ENCODE measurements at places on chromosomes 4 and X.

- DNase-seq: no peak
These were observed 180.5 kb upstream of the RBPJ start for GRCh38 chr4:26140150-26140898.

DNA sequence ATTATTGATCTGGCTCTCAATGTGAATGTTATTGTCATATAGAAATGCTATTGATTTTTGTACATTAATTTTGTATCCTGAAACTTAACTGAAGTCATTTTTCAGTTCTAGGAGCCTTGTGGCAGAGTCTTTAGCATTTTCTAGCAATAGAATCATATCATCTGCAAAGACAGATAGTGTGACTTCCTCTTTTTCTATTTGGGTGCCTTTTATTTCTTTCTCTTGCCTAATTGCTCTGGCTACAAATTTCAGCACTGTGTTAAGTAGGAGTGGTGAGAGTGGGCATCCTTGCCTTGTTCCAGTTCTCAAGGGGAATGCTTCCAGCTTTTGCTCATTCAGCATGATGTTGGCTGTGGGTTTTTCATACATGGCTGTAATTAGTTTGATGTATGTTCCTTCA is 102.7 kb downstream of the SH3BGRL start:
- DNase-seq: no peak

DNA sequence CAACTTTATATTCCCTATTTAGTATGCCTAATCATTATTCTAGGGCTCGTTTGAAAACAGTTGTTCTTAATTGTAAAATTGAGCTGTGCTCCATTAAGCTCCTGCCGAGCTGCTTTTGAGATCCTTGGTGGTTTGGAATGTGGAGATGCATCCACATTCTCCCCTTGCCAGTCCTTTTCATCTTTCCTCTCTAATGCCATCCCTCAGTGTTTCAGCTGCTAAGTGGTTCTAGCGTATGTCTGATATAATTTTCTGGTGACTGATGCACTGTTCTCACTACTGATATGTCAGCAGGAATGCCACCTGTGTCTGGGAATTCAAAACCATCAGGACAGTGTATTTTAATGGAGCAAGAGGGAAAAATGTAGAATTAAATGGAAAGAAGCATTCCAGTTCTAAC is 1085.0 kb downstream of the CCSER1 start:
- no peak for DNase-seq

GRCh38 chr4:3353752-3354454 is 61.1 kb downstream of the RGS12 start:
- DNase-seq: no peak

- DNase-seq: no peak
These were observed 82.8 kb downstream of the CHIC2 start for GRCh38 chr4:53981567-53981966.

GRCh38 chrX:101385026-101385684 is 836 bp downstream of the BTK start:
- no peak for DNase-seq

DNA sequence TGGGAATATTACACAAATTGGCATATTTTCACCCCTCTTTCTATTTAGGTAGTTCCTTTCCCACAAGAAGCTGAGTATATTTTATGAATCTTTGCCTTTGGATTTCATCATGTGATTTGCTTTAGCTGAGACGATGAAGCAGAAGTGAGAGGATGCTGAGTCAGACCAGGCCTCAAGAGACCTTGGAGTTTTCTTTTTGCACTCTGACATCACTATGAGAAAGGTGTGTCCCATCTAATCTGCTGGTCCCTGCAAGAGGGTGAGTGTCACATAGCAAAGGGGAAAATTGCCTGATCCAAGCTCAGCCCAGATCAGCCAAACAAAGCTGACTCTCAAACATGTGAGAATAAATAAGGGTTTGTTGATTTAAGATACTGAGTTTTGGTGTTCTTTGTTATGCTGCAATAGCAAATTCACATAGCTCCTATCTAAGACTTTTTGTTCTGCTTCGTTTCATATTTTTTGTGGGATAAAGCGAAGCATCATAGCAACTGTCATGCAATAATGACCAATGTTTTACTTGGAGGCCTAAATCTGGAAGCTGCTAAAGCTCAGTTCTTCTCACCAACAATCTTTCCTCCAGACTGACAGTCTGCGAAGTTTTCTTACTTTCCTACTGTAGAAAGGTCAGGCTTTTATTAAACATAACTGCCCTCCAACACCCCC is 176.9 kb downstream of the PDHA2 start:
- DNase-seq: no peak

DNA sequence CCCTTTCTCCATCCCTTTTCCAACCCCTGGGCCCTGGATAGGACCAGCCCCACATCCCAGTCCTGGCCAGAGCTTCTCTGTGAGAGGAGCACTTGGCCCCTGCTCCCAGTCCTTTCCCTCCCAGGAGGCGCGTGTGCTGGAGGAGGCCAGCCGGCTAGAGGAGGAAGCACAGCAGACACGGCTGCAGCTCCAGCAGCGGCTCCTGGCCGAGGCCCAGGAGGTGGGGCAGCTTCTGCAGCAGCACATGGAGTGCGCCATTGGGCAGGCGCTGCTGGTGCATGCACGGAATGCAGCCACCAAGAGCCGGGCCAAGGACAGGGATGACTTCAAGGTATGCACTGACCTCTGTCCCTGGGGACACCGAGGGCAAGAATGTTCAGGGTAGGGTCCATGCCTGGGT is 87.5 kb downstream of the EVC start:
- DNase-seq: no peak

- no peak for DNase-seq
These were observed 40.6 kb upstream of the LSM6 start for GRCh38 chr4:146134761-146135445.

DNA sequence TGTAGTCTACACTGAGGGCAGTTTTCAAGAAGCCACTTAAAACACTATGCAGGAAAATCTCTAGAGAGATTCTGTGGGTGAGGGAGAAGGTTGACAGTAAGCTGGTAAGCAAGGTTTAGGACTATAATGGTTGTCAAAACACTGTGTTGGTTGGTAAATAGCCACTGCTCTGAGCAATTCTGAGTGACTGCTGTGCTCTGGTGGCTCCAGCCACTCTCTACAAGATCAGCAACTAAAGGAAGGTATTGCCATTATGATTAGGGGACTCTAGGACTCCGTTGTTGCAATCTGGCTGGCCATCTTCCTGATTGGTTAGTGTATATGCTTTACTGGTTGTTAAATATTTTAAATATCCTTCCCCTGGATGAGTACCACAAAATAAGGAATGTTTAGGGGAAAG is 5.5 kb upstream of the FAM47E start:
- DNase-seq: no peak

Measured in activated CD8-positive, alpha-beta memory T cell treated with anti-CD3 and anti-CD28 coated beads for 48 hours (primary cell).